ENCODE measurements at places on chromosomes 7 and 10.

GRCh38 chr10:98470850-98471249, 24.1 kb upstream of the HPS1 start:
- no peak for DNase-seq

DNA sequence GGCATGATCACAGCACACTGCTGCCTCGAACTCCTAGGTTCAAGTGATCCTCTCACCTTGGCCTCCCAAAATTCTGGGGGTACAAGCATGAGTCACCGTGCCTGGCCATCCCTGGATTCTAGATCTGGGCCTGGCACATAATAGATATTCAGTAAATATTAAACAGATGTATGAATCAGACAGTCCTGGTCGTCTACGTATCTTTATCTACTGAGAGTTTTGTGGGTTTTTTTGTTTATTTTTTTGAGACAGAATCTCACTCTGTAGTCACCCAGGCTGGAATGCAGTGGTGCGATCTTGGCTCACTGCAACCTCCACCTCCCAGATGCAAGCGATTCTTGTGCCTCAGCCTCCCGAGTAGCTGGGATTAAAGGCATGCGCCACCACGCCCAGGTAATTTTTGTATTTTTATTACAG, 24.3 kb upstream of the ITGB1 start:
- DNase-seq = no peak

- no peak for DNase-seq
These were observed at the start of gene BMPER for GRCh38 chr7:33905389-33906032. BMPER (plus strand) TSS chr7:33905539; CDS start chr7:33905614, 75 bp downstream.

GRCh38 chr7:68929781-68930261, 668.5 kb upstream of the AUTS2 start:
- DNase-seq = no peak

GRCh38 chr10:130621231-130621775, 485.1 kb downstream of the GLRX3 start:
- no peak for DNase-seq

- DNase-seq = no peak
These were observed 67.2 kb upstream of the FAM204A start for GRCh38 chr10:118409295-118409694.

Data from esophagus squamous epithelium (tissue), 5 donors.